ENCODE measurements at places on chromosomes 2 and 18.

DNA sequence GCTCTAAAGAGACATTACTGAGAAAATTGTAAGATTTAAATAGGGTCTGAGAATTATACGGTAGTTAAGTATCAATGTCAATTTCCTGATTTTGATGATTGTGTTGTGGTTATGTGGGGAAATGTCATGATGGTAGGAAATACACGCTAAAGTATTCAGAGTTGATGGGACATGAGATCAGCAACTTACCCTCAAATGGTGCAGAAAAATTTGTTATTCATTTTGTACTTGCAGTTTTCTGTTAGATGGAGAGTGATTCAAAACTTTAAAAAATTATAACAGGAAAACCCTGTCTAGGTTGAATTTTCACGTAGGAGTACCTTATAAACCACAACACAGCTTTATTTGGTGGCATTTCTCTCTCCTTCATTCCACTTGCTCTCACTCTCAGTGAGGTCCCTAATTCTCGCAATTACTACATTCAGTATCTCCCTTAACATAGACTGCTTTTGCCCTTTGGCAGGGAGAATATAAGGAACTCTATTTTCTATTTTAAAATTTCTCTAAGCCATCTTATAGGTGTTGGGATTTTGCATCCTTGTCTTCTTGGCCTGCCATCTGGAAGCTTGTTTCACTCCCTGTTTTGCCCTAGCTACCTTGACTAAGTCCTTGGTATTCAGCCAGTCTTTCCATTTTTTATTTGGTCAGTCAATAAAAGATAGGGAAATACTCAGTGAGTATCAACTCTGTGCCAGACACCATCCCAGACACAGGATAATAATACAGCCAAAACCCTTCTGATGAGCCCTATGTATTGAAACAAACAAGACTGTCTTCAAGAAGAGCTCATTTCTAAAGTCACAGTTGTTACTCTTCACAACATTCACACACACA lies 550.6 kb upstream of the ACVR2A start:
- no peak for DNase-seq

DNA sequence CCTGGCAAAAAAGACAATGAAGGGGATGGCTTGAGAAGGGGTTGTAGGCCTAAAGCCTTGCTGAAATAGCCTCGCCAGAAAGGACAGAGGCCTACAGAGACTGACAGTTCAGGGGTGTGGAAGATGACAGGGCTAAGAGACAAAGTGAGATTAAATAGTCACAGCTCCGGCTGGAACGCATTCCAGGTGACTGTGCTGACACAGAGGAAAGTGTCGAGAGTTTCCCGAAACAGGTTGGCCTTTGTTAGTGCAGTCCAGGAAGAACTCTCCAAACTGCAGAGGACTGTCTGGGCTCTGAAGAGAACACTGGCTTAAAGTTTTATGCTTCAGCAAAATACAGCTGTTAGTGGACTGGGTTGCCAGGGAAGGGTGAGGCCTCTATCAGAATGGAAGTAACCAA lies 52.8 kb downstream of the METTL4 start:
- DNase-seq = no peak

- no peak for DNase-seq
Observed at GRCh38 chr2:8049176-8049575, 632.7 kb upstream of the ID2 start.

DNA sequence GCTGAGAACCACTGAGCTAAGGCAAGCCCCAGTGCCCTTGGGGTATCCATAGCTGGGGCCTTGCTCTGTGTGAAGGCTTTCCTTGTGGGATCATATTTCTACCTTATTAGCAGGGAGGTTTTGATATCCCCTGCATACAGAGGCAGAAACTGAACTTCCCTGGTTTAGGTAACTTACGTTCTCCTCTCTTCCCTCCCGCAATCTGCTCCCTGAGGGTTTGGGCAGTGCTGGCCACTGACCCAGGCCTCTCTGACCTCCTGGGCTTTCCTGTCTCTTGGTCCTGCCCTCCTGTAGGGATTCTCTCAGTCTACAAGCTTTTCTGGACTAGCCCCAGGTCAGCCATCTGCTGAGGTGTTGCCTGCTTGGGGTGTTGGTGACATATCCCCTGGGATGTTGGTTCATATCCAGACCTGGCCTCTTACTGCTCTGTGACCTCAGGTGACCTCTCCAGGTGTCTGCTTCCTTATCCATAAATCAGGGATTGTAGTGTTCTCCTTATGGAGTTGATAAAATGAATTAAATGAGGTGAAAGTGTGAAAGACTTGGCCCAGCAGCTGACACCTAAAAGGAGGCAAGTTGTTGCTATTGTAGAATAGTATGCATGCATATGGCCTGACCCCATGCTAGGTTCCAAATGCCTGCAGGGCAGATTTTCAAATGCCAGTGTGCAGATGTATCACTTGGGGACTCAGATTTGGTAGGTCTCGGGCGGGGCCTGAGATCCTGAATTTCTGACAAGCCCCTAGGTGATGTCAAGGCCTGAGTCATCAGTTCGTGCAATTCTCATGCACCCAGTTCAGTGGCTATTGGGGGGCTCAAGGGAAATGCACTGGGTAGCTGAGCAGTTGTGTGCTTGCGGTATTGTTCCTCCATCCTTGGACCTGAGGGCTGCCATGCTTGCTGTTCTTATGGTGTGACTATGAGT lies 106.6 kb downstream of the FHOD3 start:
- DNase-seq = no peak

DNA sequence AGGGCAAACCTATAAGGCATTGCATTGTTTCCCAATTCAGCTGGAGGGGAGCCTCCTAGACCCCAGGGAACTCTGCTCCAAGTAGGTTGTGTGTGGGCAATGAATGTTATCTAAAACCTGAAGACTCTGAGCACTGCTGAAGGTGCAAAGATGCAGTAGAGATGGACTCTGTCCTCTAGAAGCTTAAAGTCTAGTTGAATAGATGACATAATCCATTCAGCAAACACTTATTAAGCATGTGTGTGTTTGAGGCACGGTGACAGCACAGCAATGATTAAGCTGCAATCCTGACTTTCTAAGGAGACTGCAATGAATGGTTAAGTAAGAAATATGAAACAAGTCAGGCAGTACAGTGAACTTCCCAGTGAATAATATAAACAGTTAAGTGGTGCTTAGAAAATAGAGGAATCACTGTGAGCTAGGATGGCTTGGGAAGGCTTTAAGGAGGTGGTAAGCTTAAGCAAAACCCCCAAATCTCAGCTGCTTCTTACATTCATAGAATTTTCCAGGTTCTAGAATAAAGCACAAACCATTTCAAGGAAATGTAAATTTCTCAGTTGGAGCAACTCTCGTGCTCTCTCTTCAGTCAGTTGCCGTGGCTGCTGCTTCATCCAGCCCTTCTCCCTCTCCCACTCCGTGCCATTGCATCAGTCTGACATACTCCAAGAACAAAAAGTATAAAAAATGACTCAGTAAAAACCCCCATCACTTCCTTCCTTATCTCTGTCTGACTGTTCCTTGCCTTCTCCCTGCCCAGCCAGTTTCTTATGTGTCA lies 19.1 kb downstream of the MXD1 start:
- DNase-seq = no peak

DNA sequence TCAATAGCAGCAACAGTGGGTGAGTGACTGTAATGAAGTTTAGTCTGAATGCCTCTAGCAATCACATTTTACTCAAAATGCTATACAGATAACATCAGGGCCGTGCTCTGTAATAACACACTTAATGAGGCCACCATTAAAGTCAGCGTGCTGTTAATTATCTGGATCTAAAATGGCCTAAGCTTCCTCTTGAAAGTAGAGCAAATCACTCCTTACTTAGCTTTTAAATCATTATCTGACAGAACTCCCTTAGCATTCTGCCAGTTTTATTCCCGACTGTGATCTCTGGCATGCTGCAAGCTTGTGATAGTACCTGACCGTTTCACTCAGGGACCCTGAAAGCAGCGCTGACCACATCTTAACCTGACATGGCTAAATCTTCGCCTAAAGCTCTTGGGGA lies 9.0 kb downstream of the RPS7 start:
- no peak for DNase-seq

- DNase-seq = no peak
Observed at GRCh38 chr2:222969491-222969890, 82.5 kb upstream of the KCNE4 start.

All from NCI-H2081 (cell line).